ENCODE measurements at places on chromosomes 3 and 15.
A peak's percentile ranks its signal among the peaks of the same experiment; 100 is the strongest.

DNA sequence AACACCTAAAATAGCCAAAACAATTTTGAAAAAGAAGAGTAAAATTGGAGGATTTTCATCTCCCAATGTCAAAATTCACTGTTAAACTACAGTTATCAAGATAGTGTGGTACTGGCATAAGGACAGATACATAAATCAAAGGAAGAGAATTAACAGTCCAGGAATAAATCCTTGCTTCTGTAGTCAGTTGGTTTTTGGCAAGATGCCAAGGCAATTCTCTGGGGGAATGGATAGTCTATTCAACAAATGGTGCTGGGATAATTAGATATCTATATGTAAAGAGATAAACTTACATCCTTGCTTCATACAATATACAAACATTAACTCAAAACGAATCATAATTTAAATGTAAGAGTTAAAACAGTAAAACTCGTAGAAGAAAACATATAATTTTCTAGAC is 57.9 kb upstream of the SELENOK start:
- DNase-seq, result no peak

- DNase-seq, result peak; percentile 36
These were observed 45.0 kb downstream of the ESYT3 start for GRCh38 chr3:138479438-138479863.

DNA sequence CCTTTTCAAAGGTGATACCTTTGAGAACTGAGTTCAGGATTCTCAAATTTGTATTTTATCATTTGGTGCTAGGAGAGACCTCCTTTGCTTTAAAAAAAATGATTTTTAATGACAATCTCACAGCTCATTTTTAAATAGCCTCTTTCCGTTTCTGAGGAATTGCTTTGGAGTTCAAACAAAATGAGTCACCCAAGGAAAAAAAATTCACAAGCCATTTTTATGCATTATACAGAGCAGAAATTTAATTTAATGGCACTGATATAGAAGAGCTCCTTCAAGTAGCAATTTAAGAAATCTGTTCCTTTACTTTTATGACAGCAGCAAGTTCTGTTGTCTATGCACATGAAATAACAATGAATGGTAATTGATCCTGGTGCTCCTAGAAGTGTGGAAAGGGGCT is 337.9 kb upstream of the KCNMB2 start:
- no peak for DNase-seq

DNA sequence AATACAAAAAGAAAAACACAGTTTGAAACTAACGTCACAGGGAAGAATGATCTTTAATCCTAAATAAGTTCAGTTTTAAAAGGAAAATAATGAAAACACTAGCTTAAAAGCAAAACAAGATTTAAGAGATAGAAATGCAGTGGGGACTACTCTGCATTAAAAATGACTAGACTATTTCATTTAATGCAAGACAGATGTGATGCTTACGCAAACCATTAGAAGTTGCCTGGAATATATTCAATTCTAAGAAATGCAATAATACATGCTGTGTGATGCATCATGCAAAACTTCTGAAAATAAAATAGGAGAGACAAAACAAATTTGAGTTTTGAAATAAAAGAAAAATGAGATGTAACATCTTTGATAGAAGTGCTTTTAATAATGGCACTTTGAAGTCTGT is 97.6 kb upstream of the STRIT1 start:
- no peak for DNase-seq

GRCh38 chr3:69320871-69321271 is 65.0 kb downstream of the FRMD4B start:
- DNase-seq, result no peak

DNA sequence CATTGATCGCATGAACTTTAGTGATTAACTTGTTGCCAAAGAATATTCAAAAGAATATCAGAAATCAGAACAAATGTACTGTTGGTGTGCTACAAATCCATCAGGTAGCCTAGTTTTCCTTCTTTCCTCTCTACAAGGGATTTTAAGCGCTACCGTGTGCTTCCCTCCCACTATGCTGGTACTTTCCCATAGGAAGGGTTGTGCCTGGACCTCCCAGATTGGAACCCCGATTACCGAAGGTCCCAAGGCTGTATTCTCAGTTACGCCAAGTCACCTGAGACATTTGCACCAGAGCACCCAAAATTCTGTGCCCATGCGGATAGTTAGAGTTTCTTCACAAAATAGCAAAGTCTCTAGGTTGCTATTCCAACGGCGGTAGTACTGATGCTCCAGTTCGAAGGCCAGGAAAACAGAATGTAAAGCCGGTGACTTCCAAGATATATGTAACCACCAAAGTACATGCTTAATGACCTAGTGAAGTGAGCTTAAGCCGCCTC is 23.4 kb upstream of the GATM start:
- DNase-seq, result no peak

DNA sequence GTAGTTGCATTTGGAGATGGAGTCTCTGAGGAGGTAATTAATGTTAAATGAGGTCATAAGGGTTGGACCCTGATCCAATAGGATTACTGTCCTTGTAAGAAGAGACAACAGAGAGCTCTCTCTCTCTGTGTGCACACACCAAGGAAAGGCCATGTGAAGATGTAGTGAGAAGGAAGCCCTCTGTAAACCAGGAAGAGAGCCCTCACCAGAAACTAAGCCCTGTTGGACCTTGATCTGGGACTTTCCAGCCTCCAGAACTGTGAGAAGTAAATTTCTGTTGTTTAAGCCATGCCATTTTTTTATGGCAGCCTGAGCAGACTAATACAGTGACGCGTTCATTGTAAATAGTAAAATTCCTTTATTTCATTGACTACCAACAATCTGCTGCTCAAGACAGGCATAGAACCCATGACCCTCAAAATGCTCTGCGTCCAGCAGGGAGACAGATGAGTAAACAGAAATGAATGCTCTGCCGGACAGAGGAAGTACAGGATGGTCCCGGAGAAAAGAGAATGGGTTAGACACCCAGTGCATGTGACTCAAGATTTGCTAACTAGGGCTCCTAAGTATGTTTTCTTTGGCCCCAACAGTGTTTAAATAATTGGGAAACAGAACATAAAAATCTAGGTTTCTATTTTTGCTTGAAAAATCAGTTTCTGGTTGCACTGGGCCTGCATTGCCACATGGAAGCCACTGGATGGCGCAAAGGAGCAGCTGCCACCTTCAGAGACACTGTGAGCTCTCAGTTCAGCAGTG is 37.9 kb upstream of the TNFAIP8L3 start:
- peak; percentile 26 for DNase-seq
